ENCODE measurements at places on chromosomes 4 and X. TPM values are rescaled to one million over a fixed set of nuclear protein-coding genes. Genes with fewer than 3 reads are reported as not detected.

Gene GK
- polyA plus RNA-seq: 13.7 TPM

Gene PPP1R2C
- polyA plus RNA-seq: 3.2 TPM

Gene RRH
- not detected for polyA plus RNA-seq

Gene ALB
- not detected for polyA plus RNA-seq

Gene CLNK
- polyA plus RNA-seq: 2.5 TPM

DNA sequence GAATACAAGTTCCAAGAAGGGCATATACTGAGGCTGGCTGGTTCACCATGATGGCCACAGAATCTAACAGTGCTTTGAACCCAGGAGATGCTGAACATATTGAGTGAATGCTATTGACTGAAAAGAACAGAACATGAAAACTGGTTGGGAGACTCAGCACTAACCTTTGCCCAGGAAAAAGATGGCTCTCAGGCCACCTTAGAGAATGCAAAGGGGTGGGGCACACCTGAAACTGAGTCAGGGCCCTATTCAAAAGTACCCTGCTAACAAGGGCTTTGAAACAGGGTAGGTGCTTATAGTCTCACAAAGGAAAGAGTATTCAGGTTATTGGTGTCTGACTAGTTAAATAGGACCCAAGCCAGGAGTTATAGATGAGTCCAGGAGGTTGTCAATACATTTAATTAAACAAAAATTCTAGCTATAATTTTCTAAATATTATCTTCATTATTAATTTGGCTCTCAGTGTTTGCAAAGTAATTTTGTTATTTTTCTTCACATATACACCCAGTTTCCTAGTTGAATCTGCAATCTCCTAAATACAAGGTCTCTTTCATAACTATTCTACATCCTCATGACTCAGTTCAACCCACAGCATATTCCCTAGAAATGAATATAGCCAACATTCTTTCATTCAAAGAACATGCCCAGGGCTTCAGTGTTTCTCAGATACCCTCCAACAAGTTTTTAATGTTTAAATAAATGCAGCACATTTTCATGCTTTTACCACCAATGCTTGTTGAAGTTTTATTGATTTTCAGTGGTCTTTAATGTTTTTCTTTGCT, 144.2 kb upstream of the RAPGEF2 start:
- no peaks in the 10 kb centered on the region for H3K36me3 ChIP-seq
- no peak overlapping the region for H3K4me3 ChIP-seq
- H3K27ac ChIP-seq: no peak overlapping the region
- DNase-seq: no peak
- peaks cover 6% of the 10 kb centered on the region for H3K27me3 ChIP-seq

DNA sequence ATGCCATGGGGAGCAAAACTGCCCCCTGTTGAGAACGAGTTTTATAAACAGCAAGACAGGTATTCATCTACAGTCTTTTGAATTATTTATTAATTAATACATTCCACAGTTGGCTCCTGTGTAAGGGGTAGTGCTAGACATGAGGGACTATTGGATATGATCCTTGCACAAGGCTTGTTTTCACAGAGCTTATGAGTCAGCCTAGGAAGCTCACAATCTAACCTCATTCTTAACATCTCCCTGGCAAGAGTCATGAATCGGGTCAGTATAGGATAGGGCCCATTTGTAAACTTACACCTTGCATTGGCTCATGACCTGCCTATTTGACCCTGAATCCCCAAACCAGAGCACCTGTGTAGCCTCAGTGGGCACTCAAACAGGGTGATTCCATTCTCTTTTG, 209.1 kb upstream of the HCCS start:
- H3K27me3 ChIP-seq: no peaks in the 10 kb centered on the region
- H3K4me3 ChIP-seq: no peak overlapping the region
- no peaks in the 10 kb centered on the region for H3K4me1 ChIP-seq
- DNase-seq: no peak

- H3K27me3 ChIP-seq: no peaks in the 10 kb centered on the region
- H3K27ac ChIP-seq: no peak overlapping the region
- no peaks in the 10 kb centered on the region for H3K36me3 ChIP-seq
- no peaks in the 10 kb centered on the region for H3K4me1 ChIP-seq
Observed at GRCh38 chrX:17376431-17377077, 1.6 kb downstream of the NHS start.

DNA sequence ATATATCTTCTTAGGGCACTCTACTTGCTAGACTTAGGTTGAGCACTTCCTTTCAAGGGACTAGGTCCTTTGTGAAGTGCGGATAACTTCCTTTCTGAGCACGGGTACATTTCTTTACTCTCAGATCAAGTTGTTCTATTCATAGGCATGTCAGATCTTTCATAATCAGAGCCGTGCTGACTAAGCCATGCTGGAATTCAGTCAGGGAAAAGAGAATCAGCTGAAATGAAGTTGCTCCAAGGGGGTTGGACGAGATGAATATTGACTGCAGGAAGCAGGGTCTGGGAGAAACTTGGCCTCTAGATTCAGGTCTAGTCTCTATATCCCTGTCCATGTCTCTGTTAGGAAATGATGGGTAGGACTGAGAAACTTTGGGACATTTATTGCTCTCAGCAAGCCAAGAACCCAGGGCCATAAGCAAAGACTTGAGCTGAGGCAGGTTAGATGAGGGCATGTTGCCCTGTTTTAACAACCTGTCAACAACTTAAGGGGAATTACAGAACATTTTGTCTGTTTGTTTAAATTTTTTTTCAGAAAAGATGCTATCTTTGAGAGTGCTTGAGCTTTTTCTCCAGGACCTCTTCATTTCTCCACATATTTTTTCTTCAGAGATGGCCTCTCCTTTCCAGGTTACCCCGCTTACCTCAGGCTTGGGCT, 28.3 kb downstream of the AREG start:
- H3K36me3 ChIP-seq: no peaks in the 10 kb centered on the region
- H3K27ac ChIP-seq: no peak overlapping the region
- no peaks in the 10 kb centered on the region for H3K27me3 ChIP-seq
- no peak for DNase-seq
- H3K4me3 ChIP-seq: no peak overlapping the region

- H3K27me3 ChIP-seq: no peaks in the 10 kb centered on the region
- DNase-seq: no peak
- no peaks in the 10 kb centered on the region for H3K36me3 ChIP-seq
Observed at GRCh38 chrX:79477691-79478090, 110.6 kb upstream of the ITM2A start.

DNA sequence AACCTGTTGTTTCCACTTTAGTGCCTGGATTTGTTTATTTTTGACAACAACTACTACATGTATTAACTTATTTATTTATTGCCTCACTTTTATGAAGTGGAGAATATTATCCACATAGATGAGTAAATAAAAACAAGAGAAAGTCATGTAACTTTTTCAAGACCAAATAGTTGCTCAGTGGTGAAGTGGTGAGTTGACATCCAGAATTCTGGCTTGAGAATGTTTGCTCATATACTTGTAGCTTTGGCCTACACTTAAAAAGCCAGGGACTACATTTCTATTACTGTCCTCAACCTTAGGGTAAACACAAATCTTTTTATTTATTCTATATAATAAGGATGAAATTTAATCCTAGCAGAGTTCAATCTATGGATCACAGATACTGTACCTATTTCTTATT, 47.7 kb upstream of the GALNTL6 start:
- H3K4me3 ChIP-seq: no peak overlapping the region
- H3K4me1 ChIP-seq: no peaks in the 10 kb centered on the region
- no peak overlapping the region for H3K27ac ChIP-seq
- H3K27me3 ChIP-seq: no peaks in the 10 kb centered on the region
- H3K36me3 ChIP-seq: no peaks in the 10 kb centered on the region
- DNase-seq: no peak

DNA sequence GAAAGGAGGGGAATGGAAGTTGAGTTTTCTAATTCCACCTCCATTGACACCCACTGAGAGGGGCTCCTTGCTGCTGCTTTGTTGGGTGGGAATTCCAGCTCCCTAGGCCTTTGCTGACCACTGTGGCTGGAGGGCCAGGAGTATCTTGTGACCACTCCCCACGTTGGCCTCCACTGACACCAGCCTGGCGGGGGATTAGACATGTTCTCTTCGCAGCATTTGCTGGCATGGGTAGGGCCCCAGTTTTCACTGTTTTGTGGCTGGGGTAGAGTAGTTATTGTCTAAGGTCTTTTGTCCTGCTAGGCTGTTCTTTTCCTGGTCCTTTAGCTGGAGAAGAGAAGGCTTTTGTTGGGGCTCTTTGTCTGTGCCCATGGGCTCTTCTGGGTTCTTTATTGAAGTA, 116.7 kb downstream of the CDKL5 start:
- no peak overlapping the region for H3K4me3 ChIP-seq
- no peaks in the 10 kb centered on the region for H3K4me1 ChIP-seq
- no peak overlapping the region for H3K27ac ChIP-seq
- no peak for DNase-seq
- no peaks in the 10 kb centered on the region for H3K27me3 ChIP-seq

DNA sequence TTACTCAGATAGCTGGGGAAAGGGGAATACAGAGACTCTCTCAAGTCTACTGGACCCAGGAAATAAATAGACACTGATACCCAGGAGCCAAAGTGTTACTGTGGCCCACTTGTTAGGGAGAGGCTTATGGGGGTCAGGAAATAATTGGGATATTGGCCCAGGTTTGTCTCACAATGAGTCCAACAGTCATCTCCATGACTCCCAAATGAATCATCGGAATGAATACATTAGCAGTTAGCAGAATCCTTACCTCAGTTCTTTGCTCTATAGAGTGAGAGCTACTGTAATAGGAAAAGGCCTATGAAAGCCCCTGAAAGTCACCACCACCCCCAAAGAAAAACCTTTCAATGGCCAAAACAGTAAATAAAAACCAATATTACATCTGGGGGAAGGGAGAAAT, 42.4 kb upstream of the ARHGEF6 start:
- H3K36me3 ChIP-seq: no peaks in the 10 kb centered on the region
- H3K4me3 ChIP-seq: no peak overlapping the region
- no peak for DNase-seq
- H3K4me1 ChIP-seq: no peaks in the 10 kb centered on the region
- no peak overlapping the region for H3K27ac ChIP-seq
- no peaks in the 10 kb centered on the region for H3K27me3 ChIP-seq

GRCh38 chr4:8843597-8843996, 28.0 kb downstream of the HMX1 start:
- H3K4me3 ChIP-seq: no peak overlapping the region
- H3K27ac ChIP-seq: no peak overlapping the region

GRCh38 chr4:78468272-78468671, 83.3 kb upstream of the ANXA3 start:
- no peak overlapping the region for H3K4me3 ChIP-seq
- no peak for DNase-seq
- H3K36me3 ChIP-seq: no peaks in the 10 kb centered on the region
- H3K27ac ChIP-seq: no peak overlapping the region
- no peaks in the 10 kb centered on the region for H3K27me3 ChIP-seq

GRCh38 chrX:151985955-151986354, 11.5 kb upstream of the GABRE start:
- H3K4me3 ChIP-seq: no peak overlapping the region
- H3K27me3 ChIP-seq: no peaks in the 10 kb centered on the region
- DNase-seq: no peak
- no peaks in the 10 kb centered on the region for H3K36me3 ChIP-seq
- H3K4me1 ChIP-seq: no peaks in the 10 kb centered on the region

DNA sequence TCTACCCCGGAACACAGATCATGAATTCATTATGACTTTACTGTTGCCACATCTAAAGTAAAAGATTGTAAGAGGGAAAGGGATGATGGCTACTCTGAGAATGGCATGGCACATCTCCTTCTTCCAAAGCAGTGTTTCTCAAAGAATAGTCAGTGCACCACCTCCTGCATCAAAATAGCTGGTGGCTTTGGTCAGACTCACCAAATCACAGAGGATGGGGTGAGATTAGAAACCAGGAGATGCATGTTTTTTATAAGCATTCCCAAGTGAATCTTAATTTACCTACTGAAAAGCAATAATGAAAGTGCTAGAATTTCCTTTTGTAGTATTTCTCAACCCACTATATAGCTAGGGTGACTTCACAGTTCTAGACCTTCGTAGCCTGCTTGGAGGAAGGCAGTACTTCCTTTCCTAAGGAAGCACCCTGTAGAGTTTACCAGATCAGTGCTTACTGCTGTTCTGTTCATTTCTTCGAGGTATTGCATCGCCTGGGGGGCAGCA, 340.8 kb upstream of the KLF3 start:
- no peak overlapping the region for H3K4me3 ChIP-seq
- no peak overlapping the region for H3K27ac ChIP-seq
- peaks cover 29% of the 10 kb centered on the region for H3K4me1 ChIP-seq
- DNase-seq: no peak
- no peaks in the 10 kb centered on the region for H3K27me3 ChIP-seq

GRCh38 chr4:26124753-26125321, 196.0 kb upstream of the RBPJ start:
- no peak overlapping the region for H3K27ac ChIP-seq
- no peak for DNase-seq
- H3K27me3 ChIP-seq: no peaks in the 10 kb centered on the region
- no peaks in the 10 kb centered on the region for H3K4me1 ChIP-seq
- H3K4me3 ChIP-seq: no peak overlapping the region

- no peaks in the 10 kb centered on the region for H3K27me3 ChIP-seq
- H3K4me1 ChIP-seq: no peaks in the 10 kb centered on the region
- peaks cover 72% of the 10 kb centered on the region for H3K36me3 ChIP-seq
- H3K27ac ChIP-seq: no peak overlapping the region
- DNase-seq: no peak
- H3K4me3 ChIP-seq: no peak overlapping the region
Observed at GRCh38 chr4:73127839-73128453, 58.4 kb upstream of the COX18 start.

DNA sequence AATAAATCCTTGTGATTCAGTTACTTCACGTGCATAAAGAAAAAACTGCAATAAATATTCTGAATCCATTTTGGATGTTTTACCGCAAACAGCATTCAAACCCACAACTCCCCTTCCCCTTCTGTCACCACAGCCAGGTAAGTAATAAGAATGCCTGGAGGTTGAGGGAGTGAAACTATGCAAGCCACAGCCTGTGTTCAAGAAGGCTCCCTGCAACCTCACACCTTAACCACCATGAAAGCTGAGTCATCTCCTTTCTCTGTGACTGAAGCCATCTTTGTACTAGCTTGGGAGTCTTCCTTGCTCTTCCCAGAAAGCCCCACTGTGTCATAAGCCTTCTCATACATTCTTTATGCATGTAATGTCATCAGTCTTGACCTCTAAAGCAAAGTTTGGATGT, 297.0 kb upstream of the PUDP start:
- no peak overlapping the region for H3K27ac ChIP-seq
- DNase-seq: no peak
- H3K4me3 ChIP-seq: no peak overlapping the region
- no peaks in the 10 kb centered on the region for H3K27me3 ChIP-seq
- H3K4me1 ChIP-seq: no peaks in the 10 kb centered on the region

GRCh38 chr4:24772061-24772705, 23.2 kb upstream of the SOD3 start:
- no peaks in the 10 kb centered on the region for H3K36me3 ChIP-seq
- H3K4me1 ChIP-seq: no peaks in the 10 kb centered on the region
- no peak for DNase-seq
- no peak overlapping the region for H3K4me3 ChIP-seq

DNA sequence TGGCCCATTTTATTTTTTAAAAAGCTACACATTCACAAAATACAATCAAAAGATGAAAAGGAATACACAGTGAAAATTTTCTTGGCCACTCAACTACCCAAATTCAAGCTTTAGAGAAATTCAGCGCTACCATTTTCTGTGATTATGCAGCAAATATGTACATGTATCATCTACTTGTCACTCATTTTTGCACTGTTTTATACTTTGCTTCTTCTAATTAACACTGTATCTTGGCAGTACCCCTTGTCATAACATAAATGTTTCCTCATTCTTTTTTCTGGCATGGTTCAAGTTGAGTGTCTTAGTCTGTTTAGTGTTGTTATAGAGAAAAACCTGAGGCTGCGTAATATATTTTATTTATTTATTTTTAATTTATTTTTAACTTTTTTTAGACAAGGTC, 15.7 kb upstream of the PPID start:
- no peaks in the 10 kb centered on the region for H3K4me1 ChIP-seq
- DNase-seq: no peak
- H3K4me3 ChIP-seq: no peak overlapping the region
- no peaks in the 10 kb centered on the region for H3K27me3 ChIP-seq

All from CD4-positive, CD25-positive, alpha-beta regulatory T cell (primary cell).